ENCODE measurements at places on chromosomes 1 and 21. TPM values are rescaled to one million over a fixed set of nuclear protein-coding genes. Genes with fewer than 3 reads are reported as not detected.

DNA sequence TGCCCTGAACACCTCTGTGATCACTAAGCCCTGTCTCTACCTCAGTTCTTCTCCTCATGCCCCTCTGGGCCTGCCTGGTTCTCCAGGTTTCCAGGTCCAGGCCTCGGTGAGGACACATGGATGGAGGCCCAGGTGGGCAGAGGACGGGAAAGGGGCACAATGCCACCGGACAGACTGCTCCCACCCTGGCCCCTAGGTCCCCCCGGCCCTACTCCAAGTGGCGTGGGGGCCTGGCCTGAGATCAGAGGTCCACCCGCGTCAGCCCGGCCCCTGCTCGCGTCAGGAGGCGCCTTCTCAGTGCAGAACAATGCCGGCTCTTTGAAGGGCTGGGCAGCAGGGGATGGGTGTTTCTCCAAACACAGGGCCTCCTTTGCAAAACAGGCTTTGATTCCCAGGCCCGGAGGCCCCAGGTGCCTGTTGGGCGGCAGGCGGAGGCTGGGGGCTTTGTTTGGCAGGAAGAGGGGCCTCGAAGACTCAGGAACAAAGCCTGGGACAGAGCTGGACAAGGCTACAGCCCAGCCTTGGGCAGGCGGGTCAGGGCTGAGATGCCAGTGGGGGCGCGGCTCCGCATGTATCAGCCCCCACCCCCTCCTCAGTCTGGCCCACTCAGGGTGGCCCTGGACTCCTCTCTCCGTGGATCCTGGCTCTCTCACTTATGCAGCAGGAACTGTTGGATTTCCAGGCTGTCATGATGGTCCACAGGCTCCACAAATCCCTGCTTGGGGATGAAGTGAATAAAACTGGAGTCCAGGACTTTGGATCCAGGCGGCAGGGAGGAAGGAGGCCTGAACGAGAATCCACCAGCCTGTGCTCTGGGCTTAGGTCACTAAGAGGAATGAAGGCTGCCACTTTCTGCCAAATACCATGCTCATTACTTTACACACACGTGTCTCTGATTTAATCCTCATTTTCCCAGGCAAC is 77.4 kb upstream of the SLC2A1 start:
- no peak for DNase-seq

GRCh38 chr1:35640380-35641232 is 720 bp downstream of the PSMB2 start:
- DNase-seq, result no peak

DNA sequence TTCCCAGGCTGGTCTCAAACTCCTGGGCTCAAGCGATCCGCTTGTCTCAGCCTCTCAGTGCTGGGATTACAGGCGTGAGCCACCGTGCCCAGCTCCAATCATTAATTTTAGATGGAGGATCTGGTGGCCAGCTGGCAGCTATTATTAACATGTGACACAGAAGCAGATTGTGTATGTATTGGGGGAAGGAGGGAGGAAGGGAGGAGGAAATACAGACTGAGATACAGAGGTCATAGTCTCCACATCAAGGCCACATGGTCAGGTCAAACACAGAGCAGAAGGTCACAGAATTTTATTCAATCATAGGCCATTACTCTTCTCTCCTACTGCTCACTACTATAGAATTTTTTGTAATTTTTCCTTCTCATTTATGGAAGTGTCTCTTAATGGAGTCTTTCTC is 57.9 kb upstream of the ADORA3 start:
- no peak for DNase-seq

GRCh38 chr1:77539519-77540142 is 142.8 kb downstream of the ZZZ3 start:
- DNase-seq, result no peak

DNA sequence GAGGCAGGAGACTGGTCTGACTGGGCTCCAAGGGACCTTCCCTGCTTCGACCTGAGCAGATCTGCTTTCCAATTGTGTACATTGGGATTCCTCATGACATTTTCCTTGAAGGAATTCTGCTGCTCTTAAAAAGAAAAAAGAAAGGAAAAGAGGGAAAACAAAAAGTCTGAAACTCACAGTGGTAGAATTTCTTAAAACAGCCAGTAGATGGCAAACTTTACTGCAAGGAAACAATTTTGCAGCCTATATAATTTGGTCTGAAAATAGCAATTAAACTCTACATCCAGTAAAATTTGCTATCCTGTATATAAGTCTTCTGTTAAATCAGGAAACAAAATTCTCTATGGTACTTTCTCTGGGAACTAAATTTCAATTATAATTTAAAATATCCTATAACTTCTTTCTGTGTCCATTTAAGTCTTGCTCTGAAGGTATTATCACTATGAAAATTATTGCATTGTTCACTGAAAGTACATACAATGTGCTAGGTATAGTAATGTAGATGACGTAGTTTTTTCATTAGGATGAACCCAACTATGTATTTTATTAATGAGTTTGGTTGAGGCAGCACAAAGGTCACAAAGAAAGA is 59.8 kb downstream of the CRB1 start:
- no peak for DNase-seq

GRCh38 chr1:235710687-235711086 is 61.1 kb upstream of the GNG4 start:
- DNase-seq, result no peak

- no peak for DNase-seq
Observed at GRCh38 chr1:159302095-159302494, at the start of gene FCER1A. TSS of gene FCER1A (plus strand) at chr1:159302336. CDS start at chr1:159302365, 29 bp downstream.

DNA sequence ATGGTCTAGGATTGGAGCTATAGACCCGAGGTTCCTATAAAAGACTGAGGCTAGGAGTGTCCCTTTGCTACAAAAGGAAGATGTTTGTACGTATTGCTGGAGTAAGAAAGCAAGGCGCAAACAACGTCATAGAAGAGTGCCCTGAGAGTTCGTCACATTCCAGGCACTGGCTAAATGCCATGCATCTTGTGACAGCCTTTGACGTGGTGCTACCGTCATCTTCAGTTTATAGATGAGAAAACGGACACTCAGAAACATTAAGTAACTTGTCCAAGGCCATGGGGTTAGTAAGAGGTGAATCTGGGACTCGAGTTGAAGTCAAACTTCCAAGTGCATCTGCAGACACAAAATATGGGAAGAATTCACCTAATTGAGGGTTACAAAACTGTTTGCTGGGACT is 104.2 kb upstream of the SLC45A1 start:
- no peak for DNase-seq

- no peak for DNase-seq
Observed at GRCh38 chr1:168939110-168939946, 167.2 kb upstream of the ATP1B1 start.

GRCh38 chr1:203799971-203800370 is 4.5 kb downstream of the ZBED6 start:
- DNase-seq, result no peak

- DNase-seq, result no peak
Observed at GRCh38 chr1:109249654-109250401, 489 bp downstream of the CELSR2 start.

- DNase-seq, result no peak
Observed at GRCh38 chr1:107899655-107900054, 65.3 kb downstream of the VAV3 start.

GRCh38 chr1:194919146-194919545 is 1689.1 kb downstream of the KCNT2 start:
- no peak for DNase-seq

GRCh38 chr1:114135786-114136185 is 17.9 kb downstream of the SYT6 start:
- no peak for DNase-seq

- DNase-seq, result no peak
Observed at GRCh38 chr1:161066694-161067093, 3.0 kb downstream of the ARHGAP30 start.

- no peak for DNase-seq
Observed at GRCh38 chr1:227768125-227768439, 32.8 kb downstream of the SNAP47 start.

DNA sequence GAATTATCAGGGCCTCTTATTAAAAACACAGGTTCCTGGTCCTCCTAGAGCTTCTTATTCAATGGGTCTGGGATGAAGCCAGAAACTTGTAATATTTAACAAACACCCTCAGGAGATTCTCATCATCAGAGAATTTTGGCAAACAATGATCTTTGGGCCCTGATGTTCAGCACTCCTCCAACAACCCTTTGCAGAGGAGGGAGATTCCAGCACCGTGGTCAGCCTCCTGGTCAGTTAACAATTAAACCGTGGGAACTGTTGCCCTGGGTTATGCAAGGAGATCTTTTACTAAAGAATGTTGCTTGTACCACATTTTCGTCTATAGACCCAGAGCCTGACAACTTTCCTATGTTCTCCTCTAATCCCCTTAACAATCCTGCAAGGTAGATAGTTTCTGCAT is 294.4 kb downstream of the PLPP3 start:
- no peak for DNase-seq

DNA sequence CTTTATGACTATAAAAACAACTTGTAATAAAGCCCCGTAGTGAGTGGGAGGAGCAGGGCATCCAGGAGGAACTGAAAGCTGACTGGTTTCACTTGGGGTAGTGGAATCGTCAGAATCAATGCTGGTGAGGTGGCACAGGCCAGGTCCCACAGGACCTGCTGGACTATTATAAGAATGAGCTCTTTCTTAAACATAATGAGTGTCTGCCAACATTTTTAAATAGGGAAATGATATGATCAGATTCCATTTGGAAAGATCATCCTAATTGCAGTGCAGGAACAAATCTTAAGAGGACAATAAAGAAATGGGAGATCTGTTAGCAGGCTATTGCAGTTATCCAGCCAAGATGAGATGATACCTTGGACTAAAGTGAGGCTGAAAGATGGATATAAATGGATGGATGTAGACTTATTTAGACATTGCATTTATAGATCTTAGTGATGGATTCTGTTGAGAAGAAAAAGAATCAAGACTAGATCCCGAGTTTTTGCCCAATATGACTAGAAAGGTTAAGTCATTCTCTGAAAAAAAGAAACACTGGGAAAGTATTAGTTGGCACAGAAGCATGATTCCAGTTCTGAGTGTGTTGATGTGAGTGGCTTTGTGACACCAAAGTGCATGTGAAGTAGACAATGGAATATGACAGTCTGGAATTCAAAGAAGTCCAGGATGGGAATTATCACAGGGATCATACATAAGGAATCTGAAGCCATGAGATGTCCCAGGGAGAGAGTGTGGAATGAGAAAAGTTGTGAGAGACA is 153.3 kb upstream of the SGIP1 start:
- no peak for DNase-seq

DNA sequence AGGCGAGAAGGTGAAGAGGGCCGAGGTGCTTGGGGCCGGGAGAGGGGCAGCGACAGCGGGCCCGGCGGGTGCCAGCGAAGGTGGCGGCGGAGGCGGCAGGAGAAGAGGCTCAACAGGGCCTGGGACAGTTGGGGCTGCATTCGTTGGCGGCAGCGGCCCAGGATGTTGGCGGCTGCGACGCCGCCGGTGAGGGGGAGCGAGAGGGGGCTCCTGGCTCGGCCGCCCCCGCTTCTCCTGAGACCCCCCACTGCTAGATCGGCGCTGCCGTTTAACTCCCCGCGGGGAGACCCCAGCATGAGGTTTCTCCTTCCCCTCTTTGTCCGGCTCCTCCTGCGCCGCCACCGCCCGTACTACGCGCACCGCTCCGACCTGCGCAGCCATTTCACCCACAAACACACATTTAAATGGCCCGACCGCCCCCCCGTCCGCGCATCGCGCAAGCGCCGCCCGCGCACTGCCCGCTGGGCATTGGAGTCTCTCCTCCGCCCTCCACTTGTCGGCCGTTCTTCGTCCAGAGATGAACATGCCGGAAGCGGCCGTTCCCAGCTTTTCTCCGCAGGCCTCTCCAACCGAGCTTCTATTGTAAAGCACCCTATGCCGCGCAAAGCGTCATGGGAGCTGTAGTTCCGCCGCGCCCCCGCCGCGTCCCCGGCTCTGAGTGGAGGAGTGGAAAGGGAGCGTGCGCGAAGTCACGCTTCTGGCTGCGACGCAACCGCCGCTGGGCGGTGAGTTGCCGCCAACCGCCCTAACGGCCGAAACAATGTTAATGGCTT is at the start of gene RSBN1:
Gene RSBN1, minus strand, starts transcription at position 589 of the 773 bp plus-strand sequence. Its CDS starts 64 bp downstream, at position 525.
- peak; percentile 97 for DNase-seq

- DNase-seq, result no peak
Observed at GRCh38 chr1:183913567-183913993, 108.7 kb downstream of the RGL1 start.

DNA sequence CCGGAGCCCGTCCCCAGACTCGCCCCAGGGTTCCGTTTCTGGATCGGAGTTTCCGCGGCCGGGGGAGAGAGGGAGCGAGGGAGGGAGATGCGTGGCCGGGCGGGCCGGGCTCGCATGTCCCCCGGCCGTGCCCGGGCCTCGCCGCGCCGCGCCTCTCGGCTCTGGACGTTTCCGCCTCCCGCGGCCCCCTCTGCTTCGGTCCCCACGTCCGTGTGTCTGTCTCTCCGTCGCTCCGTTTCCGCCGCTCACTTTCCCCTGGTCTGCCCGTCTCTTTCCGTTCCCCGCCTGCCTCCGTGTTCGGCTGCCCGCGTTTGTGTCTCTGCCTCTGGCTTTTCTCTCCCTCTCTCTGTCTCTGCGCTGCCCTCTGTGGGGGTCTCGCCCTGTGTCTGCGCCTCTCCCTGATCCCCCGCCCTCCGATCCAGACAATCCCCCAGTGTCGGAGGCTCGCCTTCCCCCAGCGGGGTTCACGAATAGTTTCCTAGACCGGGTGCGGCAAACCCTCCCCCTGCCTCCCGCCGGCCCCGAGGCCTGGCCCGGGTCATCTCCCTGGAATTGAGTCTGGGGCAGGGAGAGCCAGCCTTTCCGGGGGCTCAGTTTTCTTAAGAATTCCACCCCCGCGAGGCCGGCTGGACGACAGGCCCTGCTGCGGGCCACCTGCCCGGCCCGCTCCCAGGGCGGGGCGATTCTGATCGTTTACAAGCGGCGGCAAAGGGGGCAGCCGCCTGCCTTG is 735 bp downstream of the NBL1 start:
- no peak for DNase-seq

DNA sequence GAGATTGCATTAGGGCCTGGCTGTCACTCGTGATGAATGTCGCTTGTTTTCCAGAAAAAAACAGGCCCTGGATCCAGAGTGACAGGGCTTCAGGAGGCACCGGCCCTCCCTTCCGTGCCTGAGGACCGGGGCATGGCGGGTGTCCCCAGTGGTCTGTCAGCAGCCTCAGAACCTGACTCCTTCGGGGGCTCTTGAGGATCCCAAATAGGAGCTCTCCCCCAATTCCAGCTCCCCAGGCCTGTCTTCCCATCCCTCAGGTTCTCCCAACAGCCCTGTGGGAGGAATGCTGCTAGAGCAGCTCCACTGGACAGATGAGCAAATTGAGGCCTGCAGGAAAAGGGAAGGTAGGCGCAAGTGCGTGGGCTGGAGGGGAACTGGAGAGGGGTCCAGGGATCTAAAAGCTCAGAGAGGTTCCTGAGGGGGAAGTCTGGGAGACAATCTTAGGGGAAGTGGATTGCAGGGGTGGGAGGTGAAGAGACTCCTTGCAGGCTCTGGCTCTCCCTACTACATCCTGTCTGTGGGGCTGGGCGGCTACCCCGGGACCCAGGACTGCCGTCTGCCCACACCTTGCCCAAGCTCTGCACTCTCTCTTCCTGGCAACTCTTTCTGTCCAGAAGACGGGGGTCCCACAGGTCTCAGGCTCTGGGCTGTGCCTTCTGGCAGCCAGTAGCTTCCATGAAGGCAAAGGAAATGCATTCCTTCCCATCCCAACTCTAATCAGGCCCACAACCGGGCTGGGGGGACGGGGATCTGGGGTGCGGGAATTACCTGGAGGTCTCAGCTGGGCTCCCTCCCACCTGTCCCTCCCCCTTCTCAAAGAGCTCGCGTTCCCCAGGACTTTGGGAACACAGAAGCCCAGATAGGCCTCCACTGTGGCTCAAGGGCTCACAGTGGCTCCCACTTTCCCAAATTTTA is 105.7 kb upstream of the CASZ1 start:
- DNase-seq, result no peak

Gene CASZ1
- polyA plus RNA-seq, result 17.4 TPM

Gene PSEN2
- polyA plus RNA-seq, result 16.9 TPM

Gene PGLYRP3
- not detected for polyA plus RNA-seq

Gene TAS1R3
- 0.24 TPM for polyA plus RNA-seq

Gene TRABD2B
- 15.3 TPM for polyA plus RNA-seq

Gene TSACC
- 0.62 TPM for polyA plus RNA-seq

Gene ARHGAP29
- polyA plus RNA-seq, result 69.0 TPM

All from right renal pelvis (tissue), 4 donors.